ENCODE measurements at places on chromosomes 5 and 9. TPM values are rescaled to one million over a fixed set of nuclear protein-coding genes. Genes with fewer than 3 reads are reported as not detected.

GRCh38 chr5:39178171-39178570, 41.2 kb downstream of the FYB1 start:
- DNase-seq = no peak

GRCh38 chr5:42035526-42035925, 110.4 kb downstream of the FBXO4 start:
- no peak for DNase-seq

GRCh38 chr5:41831155-41831554, 39.1 kb downstream of the OXCT1 start:
- no peak for DNase-seq

DNA sequence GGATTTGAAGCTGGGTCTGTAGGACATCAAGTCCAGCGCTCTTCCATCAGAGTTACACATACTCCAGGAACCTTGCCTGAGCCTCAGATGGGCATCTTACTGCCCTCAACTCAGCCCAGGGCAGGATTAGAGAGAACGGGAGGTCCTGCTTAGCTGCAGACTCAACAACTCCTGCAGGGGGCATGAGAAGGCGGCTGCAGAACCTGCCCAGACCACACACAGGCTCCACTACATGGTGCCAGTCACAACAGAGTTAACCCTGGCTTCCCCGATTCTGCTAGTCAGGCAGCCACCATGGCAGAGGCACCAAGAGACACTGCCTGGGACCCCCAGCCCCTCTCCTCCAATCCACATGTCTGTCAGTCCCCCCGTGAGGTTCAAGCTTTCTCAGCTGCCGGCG, 23.9 kb upstream of the CPLX2 start:
- no peak for DNase-seq

GRCh38 chr5:58149746-58150145, 310.1 kb downstream of the PLK2 start:
- DNase-seq = no peak

DNA sequence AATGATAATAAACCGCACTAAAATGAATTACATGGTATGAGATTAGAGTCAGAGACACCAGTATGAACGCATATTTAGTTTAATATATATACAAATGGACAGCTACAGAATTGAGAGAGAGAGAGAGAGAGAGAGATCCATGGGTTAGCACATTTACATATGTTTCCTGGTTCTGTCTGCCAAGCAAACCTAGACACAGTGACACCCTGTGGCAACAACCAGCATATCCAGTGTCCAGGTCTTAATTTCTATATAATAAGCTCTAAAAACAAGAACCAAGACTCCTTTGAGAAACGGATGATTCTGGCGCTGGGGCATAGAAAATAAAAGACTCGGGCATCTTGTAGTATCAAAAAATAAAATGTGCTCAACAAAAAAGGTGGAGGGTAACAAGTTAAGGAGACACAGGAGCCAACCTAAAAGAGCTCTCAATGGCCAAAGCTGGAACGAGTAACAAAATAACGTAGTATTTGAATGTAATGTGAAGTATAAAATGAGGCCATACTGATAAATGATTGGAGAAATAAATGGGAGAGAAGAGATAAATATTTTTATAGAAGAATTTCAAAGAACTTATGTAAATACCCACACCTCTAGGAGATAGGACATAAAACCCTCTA, 84.5 kb downstream of the RFX3 start:
- DNase-seq = no peak

The SNX30 gene
- 1.8 TPM for polyA plus RNA-seq

The ARHGEF28 gene
- polyA plus RNA-seq = 1.6 TPM

The TPPP gene
- 0.98 TPM for polyA plus RNA-seq

The CCDC180 gene
- 0.09 TPM for polyA plus RNA-seq

The SLC25A2 gene
- polyA plus RNA-seq = not detected

The ADAMTS16 gene
- polyA plus RNA-seq = not detected

Data from liver (tissue), 10 donors.